ENCODE measurements at places on chromosomes 16 and 17.

DNA sequence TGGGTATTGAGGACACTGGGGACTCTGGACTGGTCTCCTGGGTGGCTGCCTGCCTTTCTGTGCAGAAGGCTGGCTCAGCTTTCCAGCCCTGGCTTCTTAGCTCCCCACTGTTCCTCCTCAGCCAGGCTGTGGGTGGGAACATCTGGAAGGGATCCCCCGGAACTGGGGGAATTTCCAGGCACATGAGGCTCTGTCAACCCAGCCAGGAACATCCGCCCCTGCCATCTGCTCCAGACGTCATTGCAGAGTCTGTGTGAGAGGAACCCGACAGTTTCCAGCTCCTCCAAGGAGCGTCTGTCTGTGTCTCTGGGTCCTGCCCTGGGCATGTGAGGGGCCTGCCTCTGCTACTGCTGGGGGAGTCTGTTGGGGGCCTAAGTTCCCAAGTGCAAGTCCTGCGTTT is 36.2 kb upstream of the CRHR1 start:
- DNase-seq, result no peak

GRCh38 chr17:58447039-58447975 is 30.0 kb upstream of the RNF43 start:
- DNase-seq, result peak; percentile 5

DNA sequence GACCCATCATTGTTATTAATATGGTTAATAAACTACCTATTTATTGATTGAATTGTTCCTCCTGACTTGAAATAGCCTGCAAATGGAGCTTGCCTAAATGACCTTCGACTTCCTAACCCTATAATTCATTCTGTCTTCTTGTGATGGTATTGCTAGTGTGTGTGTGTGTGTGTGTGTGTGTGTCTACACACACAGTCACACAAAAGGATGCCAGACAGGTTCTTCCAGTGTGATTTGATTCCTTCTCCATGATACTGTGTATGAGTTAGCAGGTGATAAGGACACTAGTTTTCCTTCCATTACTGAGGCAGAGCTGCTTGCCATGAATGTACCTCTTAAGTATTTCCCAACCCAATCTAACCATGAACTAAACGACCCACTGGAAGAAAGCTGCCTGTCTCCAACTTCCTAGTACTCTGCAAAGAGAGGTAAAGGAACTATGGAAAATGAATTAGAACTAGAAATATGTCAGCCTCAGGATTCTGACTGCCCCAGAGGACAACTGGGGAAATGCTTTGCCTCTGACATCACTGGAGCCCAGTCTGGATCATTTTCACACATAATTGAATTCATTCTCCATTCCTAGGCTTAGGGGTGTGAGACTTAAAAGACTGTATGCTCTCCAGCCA is 3.5 kb upstream of the CDC6 start:
- DNase-seq, result no peak

DNA sequence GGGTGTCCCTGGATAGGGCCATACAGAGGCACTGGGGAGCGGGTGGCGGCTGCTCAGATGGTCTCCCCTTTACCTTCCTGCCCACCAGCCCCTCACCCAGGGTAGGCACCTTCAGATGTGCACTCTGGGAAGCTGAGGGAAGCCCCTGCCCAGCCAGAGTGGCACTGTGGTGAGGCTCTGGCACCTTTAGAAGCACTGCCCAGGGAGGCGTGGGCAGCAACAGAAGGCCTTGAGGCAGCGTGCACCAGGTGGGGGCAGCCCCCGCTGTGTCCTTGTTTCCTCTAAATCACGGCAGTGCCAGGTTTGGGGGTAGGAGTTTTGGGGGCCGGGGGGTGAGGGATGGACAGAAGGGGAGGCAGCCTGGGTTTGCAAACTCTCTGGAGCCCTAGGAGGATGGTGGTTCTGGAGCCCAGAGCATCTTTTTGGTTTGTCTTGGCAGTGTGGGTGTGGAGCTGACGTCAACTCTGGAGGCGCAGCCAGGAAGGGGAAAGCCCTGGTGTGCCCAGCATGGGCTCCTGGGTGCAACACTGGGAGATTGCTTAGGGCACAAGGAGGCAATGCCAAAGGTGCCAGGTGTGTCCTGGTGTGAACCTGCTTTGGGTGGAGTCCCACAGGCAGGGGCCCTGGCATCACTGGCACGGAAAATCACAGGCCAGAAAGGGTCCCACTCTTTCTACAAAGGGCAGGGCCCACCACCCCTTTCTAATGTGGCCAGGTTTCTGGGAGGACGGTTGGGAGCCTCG is 23.1 kb upstream of the CDC42EP4 start:
- DNase-seq, result no peak

GRCh38 chr16:75794426-75794825 is 68.1 kb upstream of the CPHXL start:
- DNase-seq, result no peak

GRCh38 chr17:3418222-3418621 is 7.1 kb downstream of the OR3A3 start:
- no peak for DNase-seq

GRCh38 chr17:58666858-58667267 is 25.0 kb downstream of the TEX14 start:
- DNase-seq, result peak; percentile 6

DNA sequence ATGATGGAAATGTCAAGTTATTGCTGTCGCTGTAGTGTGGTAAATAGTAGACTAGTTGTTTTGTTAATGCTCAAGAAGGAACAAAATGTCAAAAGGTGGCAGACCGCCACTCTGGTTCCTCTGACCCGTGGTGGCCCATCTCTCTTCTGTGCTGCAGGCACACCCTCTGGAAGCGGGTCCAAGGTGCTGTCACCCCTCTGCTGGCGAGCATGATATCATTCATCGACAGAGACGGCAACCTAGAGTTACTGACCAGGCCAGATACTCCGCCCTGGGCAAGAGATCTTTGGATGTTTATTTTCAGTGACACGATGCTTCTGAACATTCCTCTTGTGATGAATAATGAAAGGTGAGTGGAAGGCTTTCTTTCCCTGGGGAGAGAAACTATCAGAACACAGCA is 56.8 kb upstream of the ENDOV start:
- no peak for DNase-seq

- DNase-seq, result no peak
These were observed 7.8 kb downstream of the BFAR start for GRCh38 chr16:14640538-14640937.

- DNase-seq, result no peak
These were observed 16.5 kb downstream of the YPEL2 start for GRCh38 chr17:59347975-59348391.

- DNase-seq, result no peak
These were observed 17.5 kb downstream of the ATP2A3 start for GRCh38 chr17:3946711-3947235.

- DNase-seq, result no peak
These were observed 1.9 kb downstream of the RASL10B start for GRCh38 chr17:35733366-35733765.

- no peak for DNase-seq
These were observed 31.7 kb upstream of the KCNJ2 start for GRCh38 chr17:70137451-70138230.

- no peak for DNase-seq
These were observed 25.7 kb downstream of the KATNB1 start for GRCh38 chr16:57761301-57761700.

DNA sequence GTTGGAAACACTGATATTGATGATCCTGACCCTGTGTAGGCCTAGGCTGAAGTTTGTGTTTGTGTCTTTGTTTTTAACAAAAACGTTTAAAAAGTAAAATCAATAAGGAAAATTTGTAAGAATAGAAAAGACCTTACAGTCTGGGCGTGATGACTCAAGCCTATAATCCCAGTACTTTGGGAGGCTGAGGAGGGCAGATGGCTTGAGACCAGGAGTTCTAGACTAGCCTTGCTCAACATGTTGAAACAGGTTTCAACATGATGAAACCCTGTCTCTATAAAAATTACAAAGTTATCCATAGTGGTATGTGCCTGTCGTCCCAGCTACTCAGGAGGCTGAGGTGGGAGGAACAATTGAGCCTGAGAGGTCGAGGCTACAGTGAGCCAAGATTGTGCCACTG is 18.3 kb upstream of the TOM1L1 start:
- DNase-seq, result no peak

DNA sequence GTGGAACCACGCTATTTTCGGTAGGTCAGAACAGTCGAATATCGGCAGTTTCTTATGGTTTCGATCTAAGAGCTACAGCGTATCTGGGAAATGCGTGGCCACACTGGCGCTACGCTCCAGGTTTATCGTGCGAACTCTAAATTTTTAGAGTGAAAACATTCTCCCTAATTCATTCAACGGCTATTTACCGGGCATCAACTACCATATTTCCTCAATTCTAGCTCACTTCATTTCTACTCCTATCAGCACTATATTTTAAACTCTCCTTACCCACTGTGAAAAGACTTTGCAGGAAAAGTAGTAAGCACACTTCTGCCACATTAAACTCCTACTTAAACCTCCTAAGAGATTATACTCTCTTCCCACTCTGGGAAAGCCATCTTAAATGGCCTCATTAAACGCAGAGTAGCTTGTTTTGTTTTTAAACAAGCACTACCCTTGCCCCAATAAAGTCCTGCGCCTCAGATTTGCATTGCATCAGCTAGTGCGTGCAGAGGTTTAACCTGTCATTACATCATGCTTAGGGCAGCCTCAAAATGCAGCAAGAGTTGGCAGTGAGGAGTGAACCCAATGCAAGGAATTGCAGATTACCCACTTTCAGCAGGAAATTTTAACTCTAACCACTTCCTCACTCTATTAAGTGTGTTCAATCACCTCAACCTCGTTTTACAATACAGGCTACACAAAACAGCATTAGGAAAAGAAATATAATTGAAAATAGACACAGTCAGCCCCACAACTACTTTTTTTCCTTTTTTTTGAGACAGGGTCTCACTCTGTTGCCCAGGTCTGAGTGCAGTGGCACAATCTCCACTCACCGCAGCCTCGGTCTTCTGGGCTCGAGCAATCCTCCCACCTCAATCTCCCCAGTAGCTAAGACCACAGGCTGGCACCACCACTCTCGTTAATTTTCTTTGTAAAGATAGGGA is 18.8 kb downstream of the SIAH1 start:
- no peak for DNase-seq

DNA sequence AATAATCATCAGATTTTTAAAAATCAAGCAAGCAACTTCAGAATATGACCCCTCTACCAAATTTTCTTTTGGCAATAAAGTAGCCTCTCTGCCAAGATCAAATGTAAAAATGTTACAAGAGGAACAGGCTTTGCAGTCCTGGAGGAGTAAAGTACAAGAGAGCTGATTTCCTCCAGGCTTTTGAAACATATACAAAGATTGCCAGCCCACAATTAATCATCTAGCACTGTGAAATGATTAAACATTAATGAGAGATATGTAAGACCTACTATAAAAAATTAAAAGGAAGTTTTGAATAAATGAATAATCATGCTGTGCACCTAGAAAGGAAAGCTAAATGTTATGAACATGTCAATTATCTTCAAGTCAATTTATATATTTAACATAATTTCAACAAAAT is 26.3 kb downstream of the TXNDC11 start:
- DNase-seq, result no peak

- DNase-seq, result no peak
These were observed 12.2 kb upstream of the LPCAT2 start for GRCh38 chr16:55496509-55497145.

GRCh38 chr16:56743840-56744239 is 13.9 kb downstream of the NUP93 start:
- no peak for DNase-seq

DNA sequence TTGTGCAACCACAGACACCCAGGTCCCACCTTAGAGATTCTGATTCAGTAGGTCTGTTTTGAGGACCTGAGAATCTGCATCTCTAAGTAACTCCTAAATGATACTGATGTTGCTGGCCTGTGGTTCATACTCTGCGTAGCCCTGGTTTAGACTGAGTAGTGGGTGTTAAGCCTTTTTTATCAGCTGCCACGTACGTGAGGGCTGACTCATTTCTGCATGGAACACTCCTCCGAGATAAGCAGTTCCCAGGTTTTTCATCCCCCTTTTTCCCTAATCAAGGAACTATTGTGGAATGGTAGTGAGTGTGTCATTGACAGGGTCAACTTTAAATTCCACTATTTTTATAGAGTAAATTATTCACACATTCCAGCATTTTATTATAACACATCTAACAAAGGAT is 26.1 kb downstream of the CDRT4 start:
- DNase-seq, result no peak

GRCh38 chr17:61413661-61414126 is 14.1 kb downstream of the TBX2 start:
- no peak for DNase-seq

DNA sequence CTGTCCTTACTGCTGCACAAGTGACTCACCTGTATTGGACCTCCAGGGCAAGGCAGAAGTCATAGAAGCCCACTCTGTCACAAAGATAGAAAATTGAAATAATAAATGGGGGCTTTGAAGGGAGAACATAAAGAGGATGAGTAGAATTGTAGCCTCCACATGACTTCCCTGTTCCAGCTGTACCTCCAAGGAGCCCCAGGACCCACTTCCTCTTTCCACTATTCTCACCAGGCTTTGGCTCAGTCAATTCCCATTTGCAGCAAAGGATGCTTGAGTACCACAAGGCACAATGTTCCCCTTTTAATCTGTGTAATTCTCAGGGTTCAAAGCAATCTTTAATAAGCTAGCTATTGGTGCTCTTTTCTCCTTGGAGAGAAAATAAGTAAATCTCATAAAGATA is 512.1 kb downstream of the TOX3 start:
- no peak for DNase-seq

DNA sequence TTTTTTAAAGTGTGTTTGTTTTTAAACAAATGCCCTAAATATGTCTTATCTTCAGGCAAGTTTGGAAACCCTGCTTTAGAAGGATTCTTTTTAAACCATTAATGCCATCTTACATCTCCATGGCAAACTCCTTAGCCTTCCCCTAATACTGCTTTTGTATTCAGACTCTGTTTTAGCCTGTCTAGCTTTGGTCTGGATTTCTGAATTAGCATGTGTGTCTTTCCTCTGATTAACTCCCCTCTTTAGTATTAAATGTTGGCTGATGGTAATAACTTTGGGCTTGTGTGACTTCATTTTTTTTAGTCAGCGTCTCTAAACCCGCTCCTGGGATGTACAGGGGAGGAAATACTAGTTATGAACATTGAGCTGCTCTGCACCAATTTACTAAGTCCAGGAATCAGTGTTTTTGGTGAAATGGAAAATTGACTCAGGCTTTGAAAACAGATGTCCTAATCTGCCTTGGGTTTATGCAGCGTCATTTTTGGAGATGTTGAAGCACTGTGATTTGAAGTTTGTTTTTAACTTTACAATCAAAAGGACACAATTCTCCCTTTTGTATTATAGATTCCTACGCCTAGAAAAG is 22.2 kb downstream of the WIPF2 start:
- DNase-seq, result no peak

DNA sequence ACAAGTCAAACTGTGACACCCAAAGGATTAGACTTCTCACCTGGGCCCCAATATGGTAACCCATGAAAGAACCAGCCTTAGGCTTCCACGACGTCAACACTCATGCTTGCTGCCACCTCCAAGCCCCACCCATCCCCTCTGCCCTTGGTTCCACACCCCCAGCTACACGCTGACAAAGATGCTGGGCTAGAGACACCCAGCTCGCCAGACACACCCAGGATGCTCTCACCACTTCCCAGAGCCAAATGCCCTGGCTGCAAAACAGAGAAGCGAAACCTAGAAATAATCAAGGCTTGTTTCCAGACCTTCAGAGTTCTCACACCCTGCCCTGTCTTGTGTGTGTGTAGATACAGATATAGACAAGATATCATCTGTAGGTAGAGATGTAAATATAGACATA is 26.0 kb upstream of the ADCY9 start:
- no peak for DNase-seq
